ELF-1 (cell line): ENCODE measurements at places on chromosomes 11 and 22.
A peak's percentile ranks its signal among the peaks of the same experiment; 100 is the strongest.

DNA sequence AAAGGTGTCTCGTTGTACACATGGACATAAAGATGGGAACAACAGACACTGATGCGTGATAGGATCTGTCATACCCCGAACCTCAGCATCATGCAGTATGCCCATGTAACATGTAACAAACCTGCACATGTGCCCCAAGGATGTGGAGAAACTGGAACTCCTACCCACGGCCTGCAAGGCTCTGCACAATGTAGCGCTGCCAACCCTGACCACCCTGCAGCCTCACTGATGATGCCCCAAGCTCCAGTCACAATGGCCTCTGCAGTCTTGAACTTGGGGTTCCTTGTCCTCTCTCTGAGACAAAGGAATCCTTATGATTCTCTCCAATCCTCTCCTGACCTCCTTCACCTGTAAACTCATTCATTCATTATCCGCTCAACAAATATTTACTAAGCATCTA lies 14.2 kb downstream of the LMO1 start:
- no peak for DNase-seq

DNA sequence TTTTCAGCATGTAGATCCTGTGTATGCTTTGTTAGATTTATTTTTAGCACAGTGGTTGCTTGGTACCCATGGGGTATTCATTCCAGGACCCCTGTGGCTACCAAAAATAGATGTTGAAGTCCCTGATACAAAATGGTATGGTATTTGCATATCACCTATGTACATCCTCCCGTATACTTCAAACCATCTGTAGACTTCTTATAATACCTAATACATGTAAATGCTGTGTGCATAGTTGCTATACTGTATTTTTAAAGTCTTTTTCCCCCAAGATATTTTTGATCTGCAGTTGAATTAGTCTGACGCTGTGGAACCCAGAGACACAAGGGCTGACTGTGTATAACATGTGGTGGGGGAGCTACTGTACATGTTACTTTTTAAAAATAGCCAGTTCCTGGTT lies 101.1 kb downstream of the ATXN10 start:
- DNase-seq, result no peak

DNA sequence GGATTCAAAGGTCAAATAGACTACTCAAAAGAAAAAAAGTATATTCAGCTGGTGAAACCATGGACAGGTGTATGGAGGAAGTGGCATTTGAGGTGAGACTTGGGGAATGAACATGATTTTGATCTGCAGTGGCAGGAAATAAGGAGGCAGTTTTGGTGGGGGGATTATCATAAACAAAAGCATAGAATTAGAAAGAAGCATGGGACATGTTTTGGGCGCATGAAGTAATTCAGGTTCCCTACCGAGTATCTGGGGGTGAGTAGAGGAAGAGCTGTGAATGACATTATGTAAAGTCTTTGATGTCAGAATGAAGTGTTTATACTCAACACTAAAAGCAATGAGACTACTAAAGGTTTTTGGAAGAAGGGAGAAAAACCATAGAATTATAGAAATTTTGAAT lies 3.1 kb downstream of the CLMP start:
- no peak for DNase-seq

- no peak for DNase-seq
Measured at GRCh38 chr11:35822815-35823495, 120.9 kb upstream of the LDLRAD3 start.

GRCh38 chr11:116231543-116231942 lies 541.2 kb downstream of the BUD13 start:
- no peak for DNase-seq

GRCh38 chr11:100612766-100613165 lies 74.3 kb upstream of the ARHGAP42 start:
- DNase-seq, result no peak

- DNase-seq, result no peak
Measured at GRCh38 chr11:2213384-2213842, 41.8 kb upstream of the TH start.

DNA sequence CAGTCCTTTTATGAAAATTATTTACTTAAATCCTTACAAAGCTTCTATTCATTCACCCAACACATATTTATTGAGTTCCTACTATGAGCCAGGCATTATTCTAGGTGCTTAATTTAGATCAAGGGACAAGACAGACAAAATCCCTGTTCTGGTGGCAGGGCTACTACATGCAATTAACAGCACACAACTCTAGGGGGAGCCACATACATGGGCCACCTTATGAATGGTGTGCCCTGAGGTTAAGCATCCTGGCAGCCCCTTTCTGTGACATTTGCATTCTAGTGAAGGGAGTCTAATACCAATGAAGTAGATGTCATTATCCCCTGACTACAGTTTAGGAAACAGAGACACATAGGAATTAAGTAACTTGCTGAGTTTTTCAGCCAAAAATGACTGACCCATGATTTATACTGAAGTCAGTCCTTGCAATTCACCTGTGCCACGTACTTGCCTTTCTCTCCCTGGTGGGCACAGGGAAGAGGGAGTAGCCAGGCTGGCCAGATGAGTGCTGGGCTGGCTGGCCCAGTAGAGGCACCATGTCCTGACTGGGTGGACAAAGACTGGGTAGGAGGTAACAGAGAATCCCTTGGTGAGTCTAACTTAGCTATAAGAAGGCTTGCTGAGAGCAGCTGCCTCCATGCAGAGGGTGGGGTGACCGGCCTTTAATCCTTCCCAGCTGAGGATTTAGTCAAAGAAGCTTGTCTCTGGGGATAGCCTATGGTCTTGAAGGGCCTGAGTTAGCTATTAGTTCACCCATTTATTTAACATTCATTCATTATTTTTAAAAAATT lies 52.0 kb upstream of the ELF5 start:
- peak; percentile 31 for DNase-seq

- no peak for DNase-seq
Measured at GRCh38 chr11:126188332-126189108, 22.9 kb downstream of the RPUSD4 start.

DNA sequence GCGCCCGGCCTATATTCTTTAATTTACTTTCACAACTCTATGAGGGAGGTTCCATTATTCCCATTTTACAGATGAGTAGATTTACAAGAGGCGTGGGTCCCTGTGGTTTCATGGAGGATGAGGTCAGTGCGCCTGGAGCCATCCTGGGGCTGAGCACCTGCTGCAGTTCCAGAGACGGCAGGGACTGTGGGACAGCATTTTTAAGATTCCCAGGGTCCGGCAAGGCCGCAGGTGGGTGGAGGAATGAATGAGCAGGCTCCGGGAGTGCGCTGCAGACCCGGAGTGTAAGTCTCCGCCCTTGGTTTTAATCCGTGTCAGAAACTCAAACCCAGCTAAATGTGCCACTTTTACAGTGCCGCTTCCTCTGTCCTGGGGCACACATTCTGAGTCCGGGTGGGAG lies 4.1 kb upstream of the CHRM1 start:
- peak; percentile 93 for DNase-seq

- DNase-seq, result no peak
Measured at GRCh38 chr11:94521684-94522083, 9.4 kb downstream of the C11orf97 start.

DNA sequence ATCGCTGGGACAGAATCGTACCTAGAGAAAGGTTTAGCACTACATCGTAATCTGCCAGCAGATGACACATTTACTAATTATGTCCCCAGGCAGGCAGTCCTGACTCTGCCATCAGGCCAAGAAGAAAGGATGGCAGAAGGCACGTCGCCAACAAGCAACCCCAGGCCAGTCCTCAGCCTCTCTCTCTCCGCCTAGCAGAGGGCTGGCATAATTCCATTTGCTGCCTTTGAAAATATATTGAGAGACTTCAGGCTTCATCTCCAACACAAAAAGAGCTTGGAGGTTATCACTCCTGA lies 1517.0 kb downstream of the TBC1D22A start:
- no peak for DNase-seq

DNA sequence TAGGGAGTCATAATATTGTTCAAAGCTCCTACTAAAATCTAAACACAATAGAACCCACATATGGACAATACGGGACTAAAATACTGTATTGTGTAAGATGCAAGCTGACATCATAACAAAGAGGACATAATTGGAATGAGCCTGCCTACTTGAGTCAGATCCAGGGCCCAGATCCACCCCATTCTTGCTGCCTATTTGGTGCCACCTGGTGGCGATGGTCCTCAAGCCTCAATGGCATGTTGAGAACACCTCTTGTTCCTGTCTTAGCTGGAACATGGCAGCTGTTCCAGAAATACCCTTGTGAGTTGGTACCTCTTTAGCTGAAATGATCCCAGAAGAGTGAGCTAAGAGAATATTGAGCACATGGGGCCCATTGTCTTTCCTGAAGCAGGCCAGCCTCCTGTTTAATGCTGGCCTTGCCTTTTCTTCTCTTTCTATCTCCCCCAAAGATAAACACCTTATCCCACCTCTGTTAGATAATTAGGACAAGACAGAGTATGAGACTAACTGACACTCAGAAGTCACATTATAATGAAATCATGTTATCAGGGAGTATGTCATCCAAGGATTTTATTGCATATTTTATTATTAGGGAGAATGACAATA lies 680.9 kb upstream of the ANO5 start:
- peak; percentile 76 for DNase-seq

DNA sequence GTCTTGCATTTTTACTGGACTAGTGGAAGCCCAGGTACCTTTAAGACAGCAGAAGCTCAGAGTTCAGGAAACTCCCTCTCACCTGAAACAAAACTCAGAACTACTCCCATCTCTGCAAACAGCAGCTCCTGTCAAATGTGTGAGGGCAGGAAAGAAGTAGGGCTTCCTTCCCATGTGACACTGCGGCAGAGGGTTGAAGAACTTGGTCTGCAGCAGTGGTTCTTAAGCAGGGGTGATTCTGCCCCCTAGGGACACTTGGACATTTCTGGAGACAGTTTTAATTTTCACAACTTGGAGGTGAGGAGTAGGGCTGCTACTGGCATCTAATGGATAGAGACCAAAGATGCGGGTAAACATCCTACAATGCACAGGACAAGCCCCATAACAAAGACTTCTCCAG lies 63.4 kb downstream of the RCN1 start:
- DNase-seq, result no peak

- DNase-seq, result no peak
Measured at GRCh38 chr22:41284465-41284864, 1.5 kb downstream of the RANGAP1 start.

DNA sequence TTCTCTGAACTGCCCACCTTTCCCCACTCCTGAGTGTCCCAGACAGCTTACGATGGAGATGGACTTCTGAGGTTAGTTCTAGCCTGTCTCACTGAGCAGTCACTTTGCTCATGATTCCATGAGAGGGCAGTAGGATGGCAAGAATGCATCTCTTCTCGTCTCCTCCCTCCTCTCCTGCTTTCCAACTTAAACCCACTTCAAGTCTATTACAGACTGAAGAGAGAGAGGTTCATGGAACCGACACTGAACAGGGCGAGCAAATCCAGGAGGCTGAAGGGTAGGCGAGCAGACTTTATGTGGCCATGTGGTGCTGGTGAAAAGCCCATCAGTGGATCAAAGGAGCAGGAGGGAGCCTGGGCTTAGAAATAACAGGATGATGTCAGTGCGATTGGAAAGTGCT lies 38.6 kb downstream of the CEP164 start:
- DNase-seq, result no peak

DNA sequence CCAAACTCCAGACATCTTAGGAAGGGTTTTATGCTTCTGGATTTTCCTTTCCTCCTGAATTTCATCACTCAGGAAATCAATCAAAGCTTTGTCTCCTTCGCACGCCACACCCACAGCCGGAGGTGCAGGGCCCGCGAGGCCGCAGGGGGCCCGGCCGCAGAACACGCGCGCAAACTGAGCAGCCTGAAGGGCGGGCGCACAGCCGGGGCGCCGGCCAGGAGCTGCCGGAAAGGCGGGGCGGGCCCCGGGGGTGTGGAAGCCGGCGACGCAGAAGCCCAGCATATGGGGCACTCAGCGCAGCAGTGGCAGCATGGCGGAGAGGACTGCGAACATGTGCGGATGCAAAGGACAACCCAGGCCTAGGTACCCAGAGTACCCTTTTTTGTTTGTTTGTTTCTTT lies 33.1 kb upstream of the SPTBN2 start:
- DNase-seq, result peak; percentile 15

GRCh38 chr22:23829845-23830372 lies 8.9 kb downstream of the DERL3 start:
- no peak for DNase-seq

GRCh38 chr11:127003260-127003981 lies 2.9 kb upstream of the KIRREL3 start:
- DNase-seq, result peak; percentile 87

DNA sequence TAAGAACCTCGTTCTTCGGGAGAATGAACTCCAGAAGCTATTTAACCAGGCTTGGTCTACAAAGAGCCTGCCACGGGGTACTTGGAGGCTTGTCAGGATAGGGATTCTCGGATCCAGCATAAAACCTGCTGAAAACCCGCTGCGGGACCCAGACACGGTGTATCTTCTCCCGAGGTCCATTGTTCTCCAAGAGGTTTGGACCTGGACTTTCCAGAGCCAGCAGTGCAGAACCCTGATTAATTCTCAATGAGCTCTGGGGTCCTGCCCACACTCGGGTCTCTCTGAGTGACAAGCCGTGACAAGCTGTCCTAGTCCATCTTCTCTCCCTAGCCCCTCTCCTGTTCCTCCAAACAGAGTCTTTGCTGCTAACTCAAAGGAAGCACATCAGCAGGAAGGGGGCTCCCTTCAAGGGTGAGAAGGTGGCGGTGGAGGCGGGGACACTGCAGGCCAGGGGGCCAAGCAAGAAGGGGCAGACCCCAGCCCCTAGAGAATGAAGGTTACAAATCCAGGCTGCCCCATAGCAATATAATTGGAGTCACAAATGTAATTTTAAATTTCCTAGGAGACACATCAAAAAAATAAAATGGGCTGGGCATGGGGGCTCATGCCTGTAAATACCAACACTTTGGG lies 12.2 kb downstream of the SHANK2 start:
- no peak for DNase-seq

GRCh38 chr22:21447694-21448402 lies 19.3 kb upstream of the TMEM191C start:
- DNase-seq, result peak; percentile 51

GRCh38 chr11:59822989-59823566 lies 12.5 kb upstream of the MRPL16 start:
- no peak for DNase-seq

GRCh38 chr11:73661035-73661628 lies 14.8 kb downstream of the PLEKHB1 start:
- peak; percentile 98 for DNase-seq

GRCh38 chr11:43866520-43866919 lies 14.1 kb upstream of the ALKBH3 start:
- no peak for DNase-seq

DNA sequence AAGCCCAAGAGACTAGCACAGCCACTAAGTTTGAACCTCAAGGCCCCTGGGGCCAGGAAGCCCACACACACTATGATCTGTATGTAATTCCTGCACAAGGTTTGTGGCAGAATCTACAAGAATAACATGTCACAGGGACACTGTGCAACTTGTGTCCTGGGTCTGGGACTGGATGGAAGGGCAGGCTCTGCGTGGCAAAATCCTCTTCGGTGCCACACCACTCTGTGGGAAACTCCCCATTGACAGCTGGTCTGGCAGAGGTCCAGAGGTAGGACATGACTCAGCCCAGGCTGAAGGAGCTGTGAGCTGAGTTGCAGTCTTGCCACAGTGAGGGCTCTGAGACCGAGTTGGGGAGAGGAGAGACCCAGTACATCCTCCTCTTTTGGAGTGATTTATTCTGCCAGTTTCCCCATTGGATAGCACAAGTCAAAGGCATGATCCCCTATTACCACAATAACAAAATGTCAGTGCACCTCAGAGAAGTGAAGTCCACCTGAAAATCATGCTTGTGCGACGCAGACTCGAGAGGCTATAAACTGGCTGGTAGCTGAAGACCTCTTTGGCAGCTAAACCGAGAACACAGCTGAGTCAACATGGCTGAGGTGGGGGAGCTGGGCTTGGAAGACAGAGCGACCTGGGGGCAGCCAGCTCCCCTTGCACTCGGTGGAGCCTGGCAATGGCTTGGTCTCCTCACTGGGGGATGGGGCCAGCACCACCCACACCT lies 23.3 kb upstream of the SERPIND1 start:
- no peak for DNase-seq
